Mesenchymal stem cell (in vitro differentiated cells and primary cell): ENCODE measurements at places on chromosomes 7 and 10.

- DNase-seq, result no peak
Observed at GRCh38 chr10:94991243-94991888, 52.9 kb downstream of the CYP2C9 start.

DNA sequence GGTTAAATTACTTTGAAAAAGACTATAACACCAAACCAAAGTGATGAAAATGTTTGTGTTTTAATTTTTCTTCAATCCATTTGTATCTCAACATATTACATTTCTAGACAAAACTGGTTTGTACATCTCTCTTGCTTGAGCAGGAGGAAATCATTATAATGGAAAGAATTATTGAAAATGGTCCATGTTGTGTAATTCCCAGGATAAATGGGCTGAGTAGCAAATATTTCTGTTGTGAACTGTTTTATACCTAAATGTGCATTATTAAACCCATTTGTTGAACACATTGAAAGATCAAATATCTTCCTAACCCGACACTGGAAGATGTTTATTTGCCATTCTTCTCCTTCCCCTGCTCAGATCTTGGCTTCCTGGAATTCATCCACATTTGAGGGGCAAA, 14.1 kb upstream of the CDK6 start:
- no peak for DNase-seq

GRCh38 chr10:18608596-18608995, 42.8 kb downstream of the NSUN6 start:
- DNase-seq, result no peak

- no peak for DNase-seq
Observed at GRCh38 chr10:50280049-50280841, 28.9 kb upstream of the ASAH2 start.

DNA sequence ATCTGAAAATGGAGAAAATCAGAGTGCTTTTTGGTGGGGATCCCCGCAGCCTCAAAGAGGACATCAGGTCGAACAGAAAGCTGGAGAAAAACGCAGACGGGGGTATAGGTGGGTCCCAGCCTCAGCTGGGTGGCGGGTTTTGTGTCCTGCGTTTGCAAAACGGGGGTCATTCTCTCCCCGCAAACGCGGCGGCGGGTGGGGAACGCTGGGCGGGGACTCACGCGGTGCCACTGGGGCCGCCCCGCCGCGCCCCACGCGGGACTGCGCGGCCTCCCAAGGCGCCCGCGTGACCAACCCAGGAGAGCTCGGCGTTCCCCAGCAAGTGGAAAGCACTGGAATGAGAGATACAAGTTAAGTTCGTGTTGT, 806 bp upstream of the VIPR2 start:
- DNase-seq, result no peak

DNA sequence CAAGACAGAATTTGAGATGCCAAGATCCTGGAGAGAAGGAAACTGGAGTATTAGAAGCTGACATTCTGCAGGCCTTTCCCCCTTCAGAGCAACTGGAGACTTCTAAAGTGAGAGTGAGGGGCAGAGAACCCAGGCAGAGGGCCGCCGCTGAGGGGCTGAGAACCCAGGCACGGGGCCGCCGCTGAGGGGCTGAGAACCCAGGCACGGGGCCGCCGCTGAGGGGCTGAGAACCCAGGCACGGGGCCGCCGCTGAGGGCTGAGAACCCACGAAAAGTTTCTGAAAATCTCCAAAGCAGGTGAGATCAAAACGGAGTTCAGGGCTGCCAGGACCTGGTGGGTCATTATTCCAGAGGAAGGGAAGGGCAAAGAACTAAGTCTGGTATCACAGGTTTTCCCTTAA, 126.2 kb downstream of the DLG5 start:
- DNase-seq, result no peak

GRCh38 chr10:101032637-101033224, 1.7 kb downstream of the SFXN3 start:
- peak; percentile 96 for DNase-seq

GRCh38 chr7:155308330-155309020, 10.8 kb downstream of the INSIG1 start:
- no peak for DNase-seq

- peak; percentile 85 for DNase-seq
Observed at GRCh38 chr10:70355051-70356021, 27.1 kb downstream of the LRRC20 start.

GRCh38 chr10:124323111-124323725, 95.5 kb downstream of the OAT start:
- DNase-seq, result peak; percentile 66

DNA sequence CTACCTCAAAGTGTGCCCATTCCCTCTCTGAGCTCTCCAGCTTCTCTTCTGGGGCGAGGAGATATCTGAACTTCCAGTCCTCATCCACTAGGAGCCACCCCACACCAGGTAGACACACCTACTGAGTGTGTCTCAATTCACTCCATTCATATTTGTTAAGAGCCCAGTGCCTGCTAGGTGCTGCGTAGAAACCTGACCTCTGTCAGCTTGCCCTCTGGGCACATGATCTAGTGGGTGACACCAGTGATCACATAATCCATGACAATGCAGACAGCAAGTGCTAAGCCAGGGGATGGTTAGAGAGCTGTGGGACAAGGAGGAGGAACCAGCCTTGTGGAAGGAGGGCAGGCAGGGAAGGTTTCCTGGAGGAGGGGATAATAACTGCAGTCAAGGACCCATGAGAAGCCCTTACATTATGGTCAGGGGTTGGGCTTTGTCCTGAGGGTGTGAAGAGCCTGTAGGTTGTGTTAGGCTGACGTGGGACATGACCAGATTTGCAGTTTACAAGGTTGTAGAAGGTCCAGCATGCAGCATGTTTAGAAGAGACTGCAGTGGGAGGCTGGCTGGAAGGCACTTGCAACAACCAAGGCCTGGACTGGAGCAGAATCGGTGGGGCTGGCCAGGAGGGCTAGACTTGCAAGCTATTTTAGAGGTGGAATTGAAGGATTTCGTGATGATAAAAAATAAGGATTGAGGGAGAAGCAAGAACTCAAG, 81.8 kb downstream of the COL13A1 start:
- DNase-seq, result no peak

DNA sequence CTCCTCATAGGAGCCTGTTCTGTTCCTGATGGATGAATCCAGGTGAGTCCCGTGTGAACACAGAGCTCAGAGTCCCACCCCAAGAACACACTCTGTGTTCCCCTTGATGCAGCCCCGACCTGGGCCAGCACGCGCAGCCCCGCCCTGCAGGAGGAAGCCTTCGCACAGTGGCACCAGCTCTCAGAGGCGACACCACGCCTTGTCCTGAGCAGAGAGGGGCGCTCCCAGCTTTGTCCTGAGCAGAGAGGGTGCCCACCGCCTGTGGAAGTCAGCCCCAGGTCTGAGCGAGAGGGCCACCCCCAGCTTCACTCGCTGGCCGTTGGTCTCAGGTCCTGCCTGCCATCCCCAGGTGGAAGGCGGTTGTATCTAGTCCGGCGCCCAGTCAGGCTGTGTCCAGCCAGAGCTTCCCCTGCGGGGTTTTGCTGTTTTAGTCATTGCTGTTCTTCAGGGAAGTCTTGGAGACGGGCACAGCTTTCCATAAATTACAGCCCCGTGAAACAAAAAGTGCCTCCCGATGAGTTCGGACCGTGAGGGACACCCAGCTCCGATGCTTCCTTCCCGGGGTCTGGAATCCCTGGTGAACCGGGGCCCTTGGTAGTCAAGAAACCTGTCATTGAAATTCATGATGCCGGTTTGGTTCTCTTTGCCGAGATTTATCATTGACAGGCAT, 43.6 kb downstream of the NKX6-2 start:
- DNase-seq, result no peak

DNA sequence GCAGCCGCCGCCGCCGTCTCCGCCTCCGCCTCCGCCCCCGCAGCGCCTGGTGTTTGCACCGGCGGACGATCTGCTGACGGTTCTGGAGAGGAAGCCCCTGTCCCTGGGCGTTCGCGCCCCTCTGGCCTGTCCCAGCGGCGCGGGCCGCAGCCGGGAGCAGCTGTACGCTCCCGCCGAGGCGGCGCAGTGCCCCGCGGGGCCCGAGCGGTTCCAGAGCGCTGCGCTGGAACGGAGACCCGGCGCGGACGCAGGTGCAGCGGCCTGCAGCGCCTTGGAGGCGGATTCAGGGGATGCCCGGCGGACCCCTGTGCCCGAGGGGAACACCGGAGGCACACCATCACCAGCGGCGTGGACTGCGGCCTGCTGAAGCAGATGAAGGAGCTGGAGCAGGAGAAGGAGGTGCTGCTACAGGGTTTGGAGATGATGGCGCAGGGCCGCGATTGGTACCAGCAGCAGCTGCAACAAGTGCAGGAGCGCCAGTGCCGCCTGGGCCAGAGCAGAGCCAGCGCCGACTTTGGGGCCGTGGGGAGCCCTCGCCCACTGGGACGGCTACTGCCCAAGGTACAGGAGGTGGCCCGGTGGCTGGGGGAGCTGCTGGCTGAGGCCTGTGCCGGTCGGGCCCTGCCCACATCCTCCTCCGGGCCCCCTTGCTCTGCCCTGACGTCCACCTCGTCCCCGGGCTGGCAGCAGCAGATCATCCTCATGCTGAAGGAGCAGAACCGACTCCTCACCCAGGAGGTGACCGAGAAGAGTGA, 24.8 kb upstream of the ZNF735 start:
- no peak for DNase-seq

DNA sequence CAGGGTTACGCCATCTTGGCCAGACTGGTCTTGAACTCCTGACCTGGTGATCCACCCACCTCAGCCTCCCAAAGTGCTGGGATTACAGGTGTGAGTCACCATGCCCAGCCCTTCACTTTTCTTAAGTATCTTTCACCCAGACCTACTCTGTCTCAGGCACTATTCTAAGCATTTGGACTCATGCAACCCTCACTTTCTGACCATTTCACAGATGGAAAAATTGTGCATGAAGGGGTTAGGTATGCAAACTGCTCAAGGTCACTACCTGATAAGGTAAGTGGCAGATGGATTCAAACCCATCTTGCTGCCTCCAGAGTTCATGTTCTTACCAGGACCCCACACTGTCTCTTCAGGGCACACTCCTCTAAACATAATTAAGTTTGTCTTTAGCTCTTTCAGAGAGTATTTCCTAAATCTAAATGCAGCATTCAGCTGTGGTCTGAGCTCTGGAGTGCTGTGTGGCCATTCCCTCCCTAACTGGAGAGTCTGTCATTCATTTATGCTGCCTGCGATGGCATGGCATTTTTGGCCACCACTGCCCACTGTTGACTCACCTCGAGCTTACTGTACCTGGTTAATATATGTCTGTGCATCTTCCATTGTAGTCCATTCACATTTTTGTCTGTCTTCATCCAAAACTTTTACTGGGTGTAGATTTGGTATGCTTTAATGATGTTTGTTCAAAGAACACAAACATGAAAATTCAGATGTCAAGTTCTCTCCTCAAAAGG, 88.4 kb downstream of the CCDC71L start:
- DNase-seq, result no peak

DNA sequence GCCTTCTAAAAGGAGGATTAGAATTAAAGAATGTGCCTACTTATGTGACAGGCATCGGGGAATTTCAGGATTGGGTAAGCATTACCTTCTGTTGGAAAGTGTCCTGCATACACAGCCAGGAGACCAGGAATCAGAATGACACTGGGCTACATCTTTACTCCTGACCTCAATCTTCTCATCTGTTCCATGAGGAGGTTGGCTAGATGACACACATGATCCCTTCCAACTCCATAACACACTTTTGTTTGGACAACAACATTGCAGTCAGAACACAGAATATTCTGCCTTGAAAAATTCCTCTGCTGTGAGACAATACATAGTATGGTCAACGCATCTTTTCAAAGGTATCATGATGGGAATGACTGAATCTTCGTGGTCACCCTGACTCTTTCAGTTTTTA, 1281.2 kb upstream of the SORCS1 start:
- DNase-seq, result no peak

- peak; percentile 56 for DNase-seq
Observed at GRCh38 chr10:22712956-22713852, 1.2 kb downstream of the PIP4K2A start.

- no peak for DNase-seq
Observed at GRCh38 chr7:15378494-15379145, 183.2 kb downstream of the AGMO start.

- DNase-seq, result no peak
Observed at GRCh38 chr10:128161031-128161430, 34.8 kb upstream of the MKI67 start.

DNA sequence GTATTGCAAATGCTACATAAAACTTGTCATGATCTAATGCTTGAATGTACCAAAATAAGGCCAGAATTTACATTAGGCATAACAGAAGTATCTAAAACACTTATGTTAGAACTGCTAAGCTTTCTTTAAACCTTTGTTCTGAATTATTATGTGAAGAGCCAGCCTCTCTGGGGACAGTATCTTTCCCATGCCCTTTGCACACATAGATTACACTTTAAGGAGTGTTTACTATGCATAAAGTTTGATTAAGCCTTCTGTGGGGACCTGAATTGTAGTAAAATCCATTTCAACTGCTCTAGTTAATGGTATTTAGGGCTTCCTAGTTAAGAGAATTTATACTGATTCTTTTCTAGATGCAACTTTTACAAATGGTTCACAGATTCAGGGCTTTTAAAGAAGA, 444.7 kb downstream of the IPMK start:
- DNase-seq, result no peak

DNA sequence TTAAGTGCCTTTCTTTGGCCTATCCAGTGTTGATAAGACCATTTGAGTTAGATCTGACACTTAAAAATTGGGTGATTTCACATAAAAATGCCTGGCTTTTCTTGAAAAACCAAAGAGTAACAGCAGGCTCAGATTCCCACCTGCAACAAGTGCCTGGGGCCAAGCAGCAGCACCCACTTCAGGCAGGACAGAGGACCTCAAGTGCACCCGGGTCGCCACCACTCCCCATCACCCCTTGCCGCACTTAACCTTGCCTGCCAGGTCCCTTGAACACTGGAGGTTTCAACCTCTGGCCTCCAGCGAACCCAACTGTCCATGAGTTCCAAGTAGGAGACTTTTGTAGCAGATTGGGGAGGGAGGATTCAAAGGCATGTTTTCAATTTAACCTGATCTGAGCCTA, 30.8 kb downstream of the PDIA4 start:
- DNase-seq, result no peak

GRCh38 chr7:2199956-2200583, 32.7 kb downstream of the MAD1L1 start:
- no peak for DNase-seq

- peak; percentile 80 for DNase-seq
Observed at GRCh38 chr10:124732931-124733570, 11.1 kb downstream of the FAM53B start.

GRCh38 chr7:79855172-79855571, 279.5 kb upstream of the GNAI1 start:
- peak; percentile 24 for DNase-seq

- DNase-seq, result no peak
Observed at GRCh38 chr10:78894841-78895195, 173.9 kb upstream of the ZMIZ1 start.
